Vagina (tissue), 2 donors: ENCODE measurements at places on chromosomes 6 and 20.
A peak's percentile ranks its signal among the peaks of the same experiment; 100 is the strongest.

DNA sequence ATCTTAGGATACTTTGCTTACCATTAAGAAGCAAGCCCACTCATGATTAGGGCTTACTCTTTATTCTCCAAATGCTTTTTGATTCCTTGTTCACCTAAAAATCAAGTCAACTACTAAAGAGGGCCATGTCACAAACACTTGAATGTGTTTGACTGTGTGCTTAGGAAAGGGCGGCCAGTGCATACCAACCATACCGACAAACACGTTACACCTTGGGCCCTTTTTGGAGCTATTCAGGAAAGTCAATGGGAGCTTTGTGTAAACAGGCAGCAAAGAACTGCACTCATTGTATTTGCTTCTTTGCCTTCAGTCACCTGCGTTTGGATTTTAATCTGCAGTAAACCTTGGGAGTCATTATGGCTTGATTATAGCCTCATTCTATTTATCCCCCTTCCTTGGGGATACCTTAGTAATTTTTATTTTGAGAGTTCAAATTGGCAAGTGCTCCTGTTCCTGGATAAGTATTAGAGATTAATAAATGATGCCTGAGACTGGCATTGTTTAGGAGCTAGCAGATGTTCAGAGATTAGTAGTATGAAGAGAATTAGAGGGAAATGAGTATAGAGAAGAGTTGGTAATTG lies 102.6 kb upstream of the HDGFL1 start:
- DNase-seq = no peak

DNA sequence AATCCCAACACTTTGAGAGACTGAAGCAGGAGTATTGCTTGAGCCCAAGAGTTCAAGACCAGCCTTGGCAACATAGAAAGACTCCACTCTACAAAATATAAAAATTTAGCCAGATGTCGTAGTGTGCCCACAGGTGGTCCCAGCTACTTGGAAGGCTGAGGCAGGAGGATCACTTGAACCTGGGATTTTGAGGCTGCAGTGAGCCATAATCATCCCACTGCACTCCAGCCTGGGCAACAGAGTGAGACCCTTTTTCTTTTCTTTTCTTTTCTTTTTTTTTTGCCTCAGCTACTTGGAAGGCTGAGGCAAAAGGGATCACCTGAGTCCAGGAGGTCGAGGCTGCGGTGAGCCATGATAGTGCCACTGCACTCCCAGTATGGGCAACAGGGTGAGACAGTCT lies 17.9 kb downstream of the FASTKD5 start:
- DNase-seq = no peak

- no peak for DNase-seq
Observed at GRCh38 chr6:1146500-1146899, 165.4 kb upstream of the FOXQ1 start.

DNA sequence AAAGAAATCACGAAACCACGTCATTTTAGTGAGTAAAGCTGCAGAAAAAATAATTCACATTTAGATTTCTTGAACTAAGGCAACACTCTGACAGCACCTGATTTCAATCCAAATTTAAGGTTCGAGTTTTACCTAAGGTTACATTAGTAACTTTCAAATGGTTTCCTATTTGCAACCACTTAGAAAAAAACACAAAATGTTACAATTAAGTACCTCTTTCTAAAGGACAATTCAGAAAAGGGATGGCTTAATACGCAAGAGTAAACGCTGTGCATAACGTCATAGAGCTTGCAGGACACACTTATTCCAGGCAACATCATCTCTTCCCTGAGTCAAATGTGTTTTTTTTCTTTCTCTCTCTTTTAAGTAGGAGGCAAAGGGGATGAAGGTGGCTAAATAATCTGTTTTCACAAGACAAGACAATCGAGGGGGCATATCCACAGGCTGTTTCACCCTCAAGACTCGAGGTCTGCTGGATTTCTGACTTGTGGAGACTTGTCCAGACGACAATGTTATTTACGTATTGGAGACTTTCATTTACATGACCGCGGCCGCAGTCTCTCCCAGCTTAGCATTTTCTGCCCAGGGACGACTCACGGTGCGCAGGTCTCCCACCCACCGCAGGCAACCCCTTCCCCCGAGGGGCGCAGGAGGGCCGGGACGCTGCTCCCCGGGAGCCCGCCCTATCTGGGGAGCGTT lies 86.0 kb downstream of the SESN1 start:
- peak; percentile 88 for DNase-seq

GRCh38 chr6:30113003-30113759 lies at the start of gene TRIM31:
TSS of gene TRIM31 (minus strand) at chr6:30113090. CDS start at chr6:30112805, 285 bp downstream.
- DNase-seq = no peak

DNA sequence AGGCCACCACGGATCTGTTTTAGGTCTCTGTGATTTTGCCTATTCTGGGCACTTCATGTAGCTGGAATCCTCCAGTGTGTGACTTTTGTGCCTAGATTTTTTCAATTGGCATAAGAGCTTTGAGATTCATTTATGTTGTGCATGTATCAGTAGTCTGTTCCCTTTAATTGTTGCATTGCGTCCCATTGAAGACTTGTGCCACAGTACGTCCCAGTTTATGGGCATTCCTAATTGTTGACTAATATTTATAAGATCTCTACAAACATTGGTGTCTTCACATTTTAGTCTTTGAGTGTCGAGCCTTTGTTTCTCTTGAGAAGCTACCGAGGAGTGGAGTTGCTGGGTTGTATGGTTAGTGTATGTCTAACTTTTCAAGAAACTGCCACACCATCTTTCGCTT lies 704 bp upstream of the FAM210B start:
- no peak for DNase-seq

DNA sequence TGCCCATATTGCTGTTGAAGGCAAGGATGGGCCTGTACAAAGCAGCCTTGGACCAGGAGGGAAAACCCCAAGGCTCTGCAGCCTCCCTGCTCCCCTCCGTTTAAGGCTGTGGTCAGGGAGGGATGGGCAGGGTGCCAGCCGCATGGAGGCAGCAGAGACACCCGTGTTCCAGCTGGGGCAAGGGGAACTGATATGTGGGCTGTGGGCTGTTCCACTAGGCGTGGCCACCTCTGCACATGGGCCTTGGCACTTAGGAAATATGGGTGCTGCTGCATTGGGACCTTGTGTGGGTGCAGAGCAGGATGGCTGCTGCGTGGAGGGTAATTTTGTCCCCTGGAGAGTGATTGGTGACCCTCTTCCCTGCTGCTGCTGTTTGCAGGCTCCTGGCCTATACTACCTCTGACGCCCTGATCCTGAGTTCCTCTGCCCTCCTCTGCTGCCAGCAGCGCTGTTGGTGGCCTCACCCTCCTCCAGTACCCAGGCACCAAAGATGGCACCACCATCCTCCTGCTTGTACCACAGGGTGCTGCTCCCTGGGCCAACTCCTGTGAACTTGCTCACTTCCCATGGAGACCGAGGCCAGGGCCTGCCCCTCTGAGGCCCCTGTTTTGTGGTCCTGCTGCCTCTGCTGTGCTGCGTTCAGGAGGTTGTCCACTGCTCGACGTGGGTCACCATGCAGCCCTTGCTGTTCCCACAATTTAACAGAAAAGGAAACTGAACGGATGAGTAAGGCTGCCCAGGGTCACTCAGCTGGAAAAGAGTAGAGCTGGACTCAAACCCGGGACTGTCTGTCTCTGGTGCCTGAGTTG lies 35.3 kb downstream of the PANK2 start:
- no peak for DNase-seq

- no peak for DNase-seq
Observed at GRCh38 chr6:126914801-126915200, 203.7 kb upstream of the RSPO3 start.

- DNase-seq = no peak
Observed at GRCh38 chr20:61896058-61896961, 169.4 kb downstream of the TAF4 start.

DNA sequence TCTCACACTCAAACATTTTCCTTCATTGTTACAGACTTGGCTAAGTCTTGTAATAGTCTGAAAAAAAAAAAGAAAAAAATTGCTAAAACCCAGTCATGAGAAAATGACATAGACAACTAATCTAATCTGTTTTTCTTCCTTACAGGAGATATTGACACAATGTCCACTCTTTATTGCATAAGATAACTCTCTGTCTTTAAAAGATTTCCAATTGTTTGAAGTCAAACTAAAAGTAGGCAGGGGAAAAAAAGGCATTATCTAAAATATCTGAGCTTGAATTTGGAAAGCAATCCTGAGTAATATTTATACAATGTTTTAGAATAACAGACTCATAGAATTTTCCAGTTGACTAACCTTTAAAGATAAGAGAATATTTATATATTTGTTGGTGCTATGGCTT lies 233.0 kb upstream of the CEP162 start:
- no peak for DNase-seq

- DNase-seq = no peak
Observed at GRCh38 chr6:143742070-143742954, 64.5 kb downstream of the PHACTR2 start.

DNA sequence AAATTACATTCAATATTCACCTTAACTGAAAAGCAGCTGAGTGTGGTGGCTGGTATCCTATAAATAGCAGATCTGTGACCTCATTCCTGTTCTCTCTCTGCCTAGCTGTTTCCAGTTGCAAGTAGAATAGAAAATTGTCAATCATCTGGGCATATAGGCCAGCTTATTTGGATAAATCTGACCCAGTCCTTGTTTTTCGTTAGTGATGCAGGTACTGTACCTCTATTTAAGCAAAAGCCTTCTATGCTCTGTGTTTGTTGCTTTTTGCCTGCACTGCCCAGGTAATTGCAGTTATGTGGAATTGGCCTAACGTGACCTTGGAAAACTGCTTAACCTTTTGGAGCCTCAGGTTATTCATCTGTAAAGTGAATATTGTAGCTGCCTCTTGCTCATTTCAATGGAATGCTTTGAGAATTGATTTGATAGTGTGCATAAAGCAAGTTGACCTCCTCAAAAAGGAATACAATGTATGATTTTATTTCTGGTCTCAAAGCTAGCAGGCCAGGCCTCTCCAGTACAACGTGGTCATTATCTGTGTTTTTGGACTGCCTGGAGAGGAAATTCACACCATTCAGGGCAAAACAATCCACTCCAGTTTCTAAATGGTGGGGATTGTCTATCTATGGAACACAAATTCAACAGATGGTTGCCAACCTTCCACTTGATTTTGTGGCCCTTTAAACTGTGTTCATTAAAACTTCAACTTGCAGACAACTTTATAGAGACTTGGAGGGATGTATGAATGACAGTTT lies 508.7 kb upstream of the CITED2 start:
- no peak for DNase-seq

DNA sequence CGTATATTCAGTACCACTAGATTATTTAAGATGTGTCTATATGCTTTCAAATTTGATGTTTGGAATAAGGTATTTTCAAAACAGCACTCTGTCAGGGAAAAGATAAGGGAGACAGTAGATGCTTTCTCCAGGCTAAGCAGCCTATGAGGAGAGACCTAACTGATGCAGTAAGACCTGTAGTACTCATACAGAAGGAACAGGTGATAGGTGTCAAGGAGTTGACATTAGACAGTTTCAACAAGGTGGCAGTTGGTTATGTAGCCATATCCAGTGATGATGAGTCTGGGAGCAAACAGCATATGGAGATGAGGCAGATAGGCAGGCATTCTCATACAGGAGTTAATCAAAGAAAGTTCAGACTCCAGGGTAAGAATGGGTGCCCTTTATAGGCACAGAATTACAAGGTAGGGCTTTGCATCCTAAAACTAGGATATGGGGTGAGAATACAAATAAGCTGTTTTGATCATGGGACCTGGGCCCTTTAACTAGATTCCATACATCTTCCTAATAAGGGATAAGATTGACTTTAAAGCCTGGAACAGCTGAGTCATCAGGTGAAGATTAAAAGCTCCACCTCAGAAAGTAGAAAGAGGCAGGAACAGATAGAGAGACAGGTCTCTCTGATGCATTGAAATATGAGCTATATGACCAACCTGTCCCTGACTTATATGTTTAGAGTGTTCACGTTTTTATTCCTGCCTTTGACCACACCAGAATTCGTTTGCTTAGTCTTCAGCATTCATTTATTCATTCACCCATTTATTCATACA lies 7.9 kb downstream of the RSPH4A start:
- DNase-seq = no peak

DNA sequence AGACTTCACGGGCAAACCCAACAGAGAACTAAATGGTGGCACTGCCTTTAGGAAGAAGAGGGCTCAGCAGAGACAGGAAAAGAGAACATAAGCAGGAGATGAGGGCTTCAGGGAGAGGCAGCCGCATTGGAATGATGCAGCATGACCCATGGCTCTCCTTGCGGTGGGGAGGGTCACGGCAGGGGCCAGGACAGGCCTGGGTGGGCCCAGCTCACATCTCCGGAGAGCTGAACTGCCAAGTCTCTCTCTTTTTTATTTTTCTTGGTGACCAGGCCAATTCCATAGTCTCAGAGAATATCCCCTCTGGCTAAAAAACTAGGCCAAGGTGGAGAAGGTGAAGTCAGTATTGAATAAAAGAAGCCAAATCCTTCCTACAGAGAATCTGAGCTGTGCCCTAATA lies 77.5 kb upstream of the TRAF3IP2 start:
- no peak for DNase-seq

DNA sequence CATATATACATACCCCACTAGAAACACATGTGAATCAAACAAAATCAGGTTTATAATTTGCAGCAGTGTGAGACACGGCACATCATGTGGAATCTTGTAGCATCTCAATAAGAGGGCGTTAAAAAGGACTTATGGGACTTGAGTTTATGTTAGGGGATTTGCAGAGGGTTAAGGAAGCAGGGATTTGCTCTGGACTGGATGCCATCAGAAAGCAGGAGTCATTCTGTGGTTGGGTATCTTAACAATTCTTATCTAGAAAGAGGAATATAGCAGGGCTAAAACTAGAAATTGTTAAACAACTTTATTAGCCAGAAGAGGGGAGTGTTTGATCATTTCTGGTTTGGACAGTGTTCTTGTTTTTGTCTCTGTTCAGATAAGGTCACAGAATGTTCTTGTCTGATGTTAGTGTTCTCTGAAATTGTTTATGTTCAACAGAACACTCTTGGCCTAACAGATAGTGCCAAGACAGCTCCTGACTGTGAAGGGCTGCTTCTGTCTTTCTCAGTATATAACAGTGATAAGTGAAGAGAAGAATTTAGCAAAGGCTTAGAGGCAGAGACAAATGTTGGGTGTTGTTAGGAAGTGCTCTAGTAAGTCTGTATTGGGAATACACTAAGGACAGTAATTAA lies 39.2 kb downstream of the LIN28B start:
- DNase-seq = no peak

DNA sequence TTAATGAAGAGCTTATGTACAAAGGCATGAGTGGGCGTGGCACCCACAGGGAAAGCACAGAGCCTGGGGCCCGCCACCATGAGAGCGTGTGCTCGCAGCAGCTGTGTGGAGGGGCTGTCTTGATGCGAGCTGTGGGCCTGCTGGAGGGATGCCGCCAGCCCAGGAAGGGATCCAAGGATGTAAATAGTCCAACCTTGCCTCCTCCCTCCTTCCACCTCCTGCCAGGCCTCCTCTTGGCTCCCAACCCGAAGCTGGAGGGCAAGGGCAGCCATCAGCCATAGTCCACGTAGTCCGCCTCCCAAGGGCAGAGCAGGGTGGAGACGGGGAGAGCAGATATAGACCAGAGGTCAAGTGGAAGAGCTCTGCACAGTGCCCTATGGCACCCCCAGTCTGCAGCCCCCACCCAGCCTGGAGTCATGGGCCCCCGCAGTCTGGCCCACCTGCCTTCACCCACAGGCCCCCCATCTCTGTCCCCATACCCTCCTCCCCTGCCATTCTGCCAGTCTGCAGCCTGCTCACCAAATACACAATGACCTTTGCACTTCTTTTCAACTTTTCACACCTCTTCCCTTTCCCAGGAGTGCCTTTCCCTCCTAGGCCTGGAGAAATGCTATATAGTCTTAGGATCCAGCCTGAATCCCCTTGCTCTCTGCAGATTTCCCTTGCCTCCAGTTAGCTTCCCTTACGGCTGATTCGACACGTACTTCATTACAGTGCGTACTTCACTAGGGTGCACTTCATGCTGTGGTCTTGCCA lies 77.1 kb downstream of the SHLD1 start:
- DNase-seq = no peak

- no peak for DNase-seq
Observed at GRCh38 chr6:100484474-100484873, 19.8 kb upstream of the SIM1 start.
